ENCODE measurements at places on chromosomes 6 and 20. TPM values are rescaled to one million over a fixed set of nuclear protein-coding genes. Genes with fewer than 3 reads are reported as not detected.

The TINAG gene
- total RNA-seq = not detected

The HTR1E gene
- not detected for total RNA-seq

The MYH7B gene
- not detected for total RNA-seq

The SLA2 gene
- total RNA-seq = not detected

The SLC17A4 gene
- not detected for total RNA-seq

The ANGPT4 gene
- 0.05 TPM for total RNA-seq

The ADAM33 gene
- 14.1 TPM for total RNA-seq

The TCP11 gene
- 0.39 TPM for total RNA-seq

The MAPK13 gene
- 5.6 TPM for total RNA-seq

The PKHD1 gene
- total RNA-seq = not detected

The KCNK5 gene
- not detected for total RNA-seq

The HNF4A gene
- total RNA-seq = not detected

The DDX27 gene
- 23.4 TPM for total RNA-seq

Data from cardiac ventricle fibroblast (primary cell).